ENCODE measurements at places on chromosomes 12 and 14. TPM values are rescaled to one million over a fixed set of nuclear protein-coding genes. Genes with fewer than 3 reads are reported as not detected.

Gene LPAR5
- 0.82 TPM for total RNA-seq

Gene GPR65
- 0.18 TPM for total RNA-seq

Gene SERPINA3
- 0.73 TPM for total RNA-seq

Gene PPP1R36
- total RNA-seq = 0.54 TPM

Gene FIGNL2
- total RNA-seq = 1.3 TPM

Gene SERPINA4
- not detected for total RNA-seq

Gene ACTN1
- total RNA-seq = 23.1 TPM

Gene HSPA2
- total RNA-seq = 6.5 TPM

Gene PGF
- 4.4 TPM for total RNA-seq

- DNase-seq = peak; percentile 77
These were observed at the start of gene C1S for GRCh38 chr12:7060353-7060954. C1S (plus strand) TSS chr12:7060718; CDS start chr12:7061913, 1,195 bp downstream.

DNA sequence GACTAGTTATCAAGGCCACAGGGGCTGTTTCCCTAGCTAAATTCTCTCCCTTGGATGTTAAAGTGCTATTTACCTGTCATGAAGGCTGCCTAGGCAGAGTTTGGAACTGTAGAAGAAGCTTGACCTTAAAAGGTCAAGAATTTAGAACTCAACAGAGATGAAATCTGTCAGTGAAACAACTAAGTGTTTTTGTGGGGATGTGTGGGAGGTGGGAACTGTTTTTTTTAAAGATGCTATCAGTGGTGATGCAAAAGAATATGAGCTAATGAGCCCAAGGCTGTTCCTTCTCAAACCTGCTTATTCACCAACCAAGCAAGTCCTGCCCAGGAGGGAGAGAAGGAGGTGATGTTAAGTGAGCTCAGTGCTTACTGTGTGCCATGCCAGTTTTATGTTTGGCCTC is 40.8 kb upstream of the POC1B start:
- no peak for DNase-seq

- DNase-seq = peak; percentile 3
These were observed 139.3 kb downstream of the BRMS1L start for GRCh38 chr14:35965400-35965799.

- DNase-seq = no peak
These were observed 154.1 kb upstream of the FUT8 start for GRCh38 chr14:65258391-65258790.

- DNase-seq = no peak
These were observed 1334.1 kb downstream of the FSCB start for GRCh38 chr14:43172899-43173548.

DNA sequence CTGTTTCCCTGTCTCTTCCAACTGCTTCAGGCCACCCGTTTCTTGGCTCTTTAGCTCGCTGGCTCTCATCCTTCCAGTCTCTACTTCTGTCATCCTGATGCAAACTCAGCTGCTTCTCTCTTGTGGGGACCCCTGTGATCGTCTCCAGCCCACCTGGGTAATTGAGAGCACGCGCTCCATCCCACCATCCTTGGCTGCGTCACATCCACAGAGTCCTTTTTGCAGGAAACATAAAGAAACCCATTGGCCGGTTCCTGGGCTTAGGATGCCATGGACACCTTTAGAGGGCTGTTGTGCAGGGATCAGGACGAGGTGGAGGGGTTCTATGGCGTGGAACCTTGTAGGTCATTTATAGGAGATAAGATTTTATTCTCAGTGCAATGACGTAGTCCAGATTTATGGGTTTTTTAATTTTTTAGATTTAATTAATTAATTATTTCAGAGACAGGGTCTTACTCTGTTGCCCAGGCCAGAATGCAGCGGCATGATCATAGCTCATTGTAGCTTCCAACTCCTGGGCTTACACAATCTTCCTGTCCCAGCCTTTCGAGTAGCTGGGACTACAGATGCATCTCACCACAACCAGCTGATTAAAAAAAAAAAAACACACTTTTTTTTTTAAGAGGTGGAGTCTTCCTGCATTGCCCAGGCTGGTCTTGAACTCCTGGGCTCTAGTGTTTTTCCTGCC is 82.6 kb downstream of the CCDC92 start:
- DNase-seq = no peak

GRCh38 chr12:25591144-25591543 is 38.1 kb upstream of the LMNTD1 start:
- no peak for DNase-seq

DNA sequence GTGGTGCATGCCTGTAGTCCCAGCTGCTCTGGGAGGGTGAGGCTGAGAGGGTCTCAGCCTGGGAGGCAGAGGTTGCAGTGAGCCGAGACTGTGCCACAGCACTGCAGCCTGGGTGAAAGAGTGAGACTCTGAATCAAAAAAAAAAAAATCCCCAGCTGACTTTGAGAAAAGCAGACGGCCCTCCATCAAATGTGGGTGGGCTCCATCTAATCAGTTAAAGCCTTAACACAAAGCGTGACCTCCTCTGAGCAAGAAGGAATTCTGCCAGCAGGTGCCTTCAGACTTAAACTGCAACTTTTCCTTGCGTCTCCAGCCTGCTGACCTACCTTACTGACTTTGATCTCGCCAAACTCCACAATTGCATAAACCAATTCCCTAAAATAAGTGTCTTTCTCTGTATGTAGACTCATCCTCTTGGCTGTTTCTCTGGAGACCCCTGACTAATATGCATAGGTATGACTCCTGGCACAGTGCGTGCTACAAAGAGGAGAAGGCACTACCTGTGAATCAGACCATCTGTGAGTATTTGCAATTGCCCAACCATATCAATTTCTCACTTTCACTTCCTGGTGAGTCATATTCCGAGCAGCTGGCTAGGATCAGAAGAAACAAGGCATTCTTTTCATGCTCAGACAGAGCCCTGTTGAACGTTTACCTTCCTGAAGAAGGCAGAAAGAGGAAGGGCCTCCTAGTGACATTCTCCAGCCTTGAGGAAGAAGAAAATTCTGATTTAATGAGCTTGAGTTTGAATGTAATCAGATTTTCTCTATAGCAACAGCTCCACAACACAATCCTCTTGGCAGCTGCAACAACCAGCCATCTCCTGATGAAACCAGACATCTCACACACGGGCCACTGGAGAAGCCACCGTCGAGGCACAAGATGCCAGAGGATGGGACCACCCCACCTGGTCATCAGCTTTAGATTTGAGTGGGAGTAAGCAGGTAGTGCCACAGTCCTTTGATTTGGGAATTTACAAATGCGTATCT is 54.3 kb downstream of the CLMN start:
- DNase-seq = no peak

DNA sequence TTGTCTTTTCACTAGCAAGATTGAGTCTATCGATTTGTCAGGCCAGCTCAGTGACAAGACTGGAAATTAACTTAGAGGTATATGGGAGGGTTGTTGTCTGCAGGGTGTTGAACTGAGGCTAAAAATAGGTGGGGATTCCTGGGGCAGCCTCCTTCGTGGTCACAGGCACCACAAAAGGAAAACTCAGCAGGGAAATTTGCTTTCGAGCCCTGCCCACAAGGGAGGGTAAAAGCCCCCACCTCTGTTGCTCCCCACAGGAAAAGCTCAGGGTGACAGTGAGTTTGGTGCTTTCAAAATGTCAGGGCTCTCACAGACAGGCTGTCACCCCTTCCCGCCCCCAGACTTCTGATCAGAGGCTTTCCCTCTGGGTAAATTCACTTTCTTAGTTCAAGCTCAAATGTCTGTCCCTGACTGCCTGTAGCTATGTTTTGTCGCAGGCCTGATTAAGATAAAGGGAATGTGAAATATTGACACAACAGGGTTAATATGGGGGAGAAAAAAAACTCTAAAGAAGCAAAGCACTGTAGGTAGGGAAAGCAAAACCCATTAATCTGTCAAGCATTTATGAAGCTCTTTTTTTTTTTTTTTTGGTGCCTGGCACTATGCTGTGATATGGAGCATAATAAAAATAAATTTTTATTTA is 11.7 kb upstream of the NFKBIA start:
- no peak for DNase-seq

- no peak for DNase-seq
These were observed 168.9 kb downstream of the ADGRD1 start for GRCh38 chr12:131122631-131123030.

- no peak for DNase-seq
These were observed 44.7 kb upstream of the RERG start for GRCh38 chr12:15265875-15266274.

GRCh38 chr12:67430708-67431335 is 161.7 kb downstream of the CAND1 start:
- DNase-seq = no peak

DNA sequence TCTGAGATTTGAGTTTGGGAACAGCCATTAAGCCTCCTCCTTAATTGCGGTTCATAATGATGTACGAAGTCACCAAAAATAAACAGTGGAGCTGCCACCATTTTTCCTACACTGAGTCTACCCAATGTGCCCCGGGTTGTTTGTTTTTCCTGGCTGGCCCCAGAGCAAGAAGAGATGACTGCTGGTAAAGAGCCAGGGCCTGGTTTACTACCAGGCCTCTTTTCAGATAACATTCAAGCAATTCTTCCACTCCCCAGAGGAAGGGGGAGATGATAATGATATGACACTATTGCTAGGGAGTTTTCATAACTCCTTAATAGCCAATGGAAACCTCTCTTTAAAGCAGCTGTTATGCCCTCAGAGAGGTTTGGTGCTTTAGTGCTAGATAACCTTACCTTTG is 42.3 kb downstream of the BRAP start:
- no peak for DNase-seq

- no peak for DNase-seq
These were observed 11.4 kb upstream of the SPSB2 start for GRCh38 chr12:6884539-6884938.
